ENCODE measurements at places on chromosomes 1 and 21.

- no peak for DNase-seq
Observed at GRCh38 chr1:62774971-62775595, 8.8 kb upstream of the ATG4C start.

GRCh38 chr1:61284936-61285335 lies 202.6 kb downstream of the NFIA start:
- DNase-seq: no peak

- no peak for DNase-seq
Observed at GRCh38 chr1:61496501-61496900, 228.4 kb downstream of the TM2D1 start.

- DNase-seq: no peak
Observed at GRCh38 chr1:71587961-71588360, 507.1 kb upstream of the ZRANB2 start.

- no peak for DNase-seq
Observed at GRCh38 chr1:202010180-202011015, at the start of gene ELF3. ELF3 (plus strand) TSS chr1:202010587; CDS start chr1:202011137, 550 bp downstream.

GRCh38 chr1:4253935-4254334 lies 353.9 kb upstream of the C1orf174 start:
- no peak for DNase-seq

DNA sequence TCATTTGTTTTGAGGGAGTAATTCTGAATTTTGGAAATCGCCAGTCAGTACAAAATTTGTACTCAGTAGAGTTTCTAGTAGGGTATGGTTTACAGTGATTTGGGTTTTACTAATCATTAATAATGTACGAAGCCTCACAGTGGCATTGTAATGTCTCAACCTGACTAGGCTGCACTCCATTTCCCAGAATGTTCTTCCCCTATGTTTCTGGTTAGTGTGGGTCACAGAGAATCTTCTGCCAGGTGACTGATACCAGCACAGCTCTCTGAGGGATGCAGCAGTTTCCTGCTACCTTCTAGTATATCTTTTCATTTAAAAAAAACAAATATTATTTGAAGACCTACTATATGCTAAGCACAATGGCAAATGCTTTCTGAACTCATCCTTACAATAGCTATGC lies 112.9 kb downstream of the PTPN14 start:
- no peak for DNase-seq

- DNase-seq: no peak
Observed at GRCh38 chr1:244583358-244583982, 69.5 kb upstream of the DESI2 start.

- DNase-seq: no peak
Observed at GRCh38 chr1:69688193-69688592, 120.5 kb downstream of the LRRC7 start.

DNA sequence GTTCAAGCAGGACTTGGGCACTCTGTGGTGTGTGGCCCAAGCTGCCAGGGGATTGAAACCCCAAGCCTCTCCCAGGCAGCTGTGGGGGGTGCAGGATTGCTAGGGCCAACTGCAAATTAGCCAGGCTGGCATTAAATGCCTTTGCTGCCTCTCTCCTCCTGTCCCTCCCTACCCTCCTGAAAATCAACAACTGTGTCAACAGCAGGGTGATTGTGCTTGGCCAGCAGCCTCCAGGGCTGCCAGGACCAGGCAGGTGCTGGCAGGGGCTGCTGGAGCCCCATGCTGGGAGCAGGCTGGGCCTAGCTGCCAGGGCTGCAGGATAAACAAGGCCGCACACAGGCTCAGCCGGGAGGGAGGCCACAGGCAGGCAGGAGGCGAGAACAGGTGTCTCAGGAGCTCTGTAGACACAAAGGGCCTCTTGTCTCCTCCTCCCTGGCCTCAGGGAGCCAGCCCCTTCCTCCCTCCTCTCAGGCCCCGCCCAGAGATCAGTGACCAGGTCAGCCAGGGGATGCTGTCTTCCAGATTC lies 11.4 kb downstream of the SOX13 start:
- DNase-seq: no peak

GRCh38 chr1:150408800-150409199 lies 44.9 kb downstream of the RPRD2 start:
- no peak for DNase-seq

GRCh38 chr1:114104949-114105348 lies 48.7 kb downstream of the SYT6 start:
- no peak for DNase-seq

- DNase-seq: no peak
Observed at GRCh38 chr21:33371366-33371765, 31.8 kb upstream of the IFNGR2 start.

DNA sequence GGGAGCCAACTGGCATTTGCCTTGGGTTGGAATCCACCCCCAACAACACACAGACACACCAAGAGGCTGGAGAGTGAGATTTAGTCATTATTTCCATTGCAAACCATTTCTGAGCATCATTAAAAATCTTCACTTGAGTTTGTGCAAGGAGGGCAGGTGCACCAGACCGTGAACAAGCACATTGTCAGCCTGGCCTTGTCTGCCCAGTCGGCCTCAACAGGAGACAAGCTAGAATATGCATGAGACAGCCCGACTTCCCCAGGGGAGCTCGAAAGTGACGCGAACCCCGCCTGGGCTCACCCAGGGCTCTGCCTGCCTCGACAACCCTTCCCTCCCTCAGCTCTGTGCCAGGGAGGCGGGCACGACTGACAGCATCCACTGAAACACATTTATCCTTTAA lies 15.4 kb upstream of the GUCA2B start:
- DNase-seq: no peak

GRCh38 chr1:159828176-159828575 lies 1.5 kb downstream of the SLAMF8 start:
- DNase-seq: no peak

GRCh38 chr1:66332548-66332901 lies 201.4 kb upstream of the SGIP1 start:
- DNase-seq: no peak

- DNase-seq: no peak
Observed at GRCh38 chr1:76426606-76427005, 352.1 kb downstream of the ST6GALNAC3 start.
